ENCODE measurements at places on chromosomes 4 and X.
A peak's percentile ranks its signal among the peaks of the same experiment; 100 is the strongest.

DNA sequence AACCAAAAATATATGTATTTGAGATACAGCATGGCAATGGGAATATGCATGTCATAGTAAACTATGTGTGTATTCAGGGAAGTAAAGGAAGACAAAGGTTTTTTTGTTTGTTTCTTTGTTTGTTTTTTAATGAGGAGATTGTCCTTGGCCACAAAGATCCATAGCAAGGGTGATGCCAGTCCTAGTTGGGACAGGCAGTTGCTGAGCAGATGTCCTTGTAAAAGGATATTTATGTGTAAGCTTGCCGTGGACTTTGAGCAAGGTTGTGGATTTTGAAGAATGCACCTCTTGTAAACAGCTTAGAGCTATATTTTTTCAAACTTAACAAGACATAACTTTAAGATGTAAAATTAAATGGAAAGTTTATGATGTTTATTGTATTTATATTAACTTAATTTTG, 69.9 kb upstream of the GABRE start:
- DNase-seq = no peak

DNA sequence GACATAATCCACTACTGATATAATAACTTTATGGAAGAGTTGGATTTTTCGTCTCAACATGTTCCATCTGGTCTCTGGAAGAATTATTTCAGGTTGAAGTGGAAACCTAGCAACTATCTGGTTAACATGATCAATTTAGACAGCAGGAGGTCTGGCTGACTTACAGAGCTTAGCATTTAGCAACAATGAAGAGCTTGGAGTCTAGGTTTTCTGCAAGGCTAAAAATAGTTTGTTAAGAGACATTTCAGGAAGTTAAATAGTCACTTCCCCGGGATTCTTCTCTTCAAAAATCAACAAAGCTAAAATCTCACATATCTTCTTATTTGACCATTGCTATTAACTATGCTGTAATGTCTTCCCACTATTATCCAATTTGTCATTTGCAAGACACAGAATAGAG, 418.6 kb upstream of the DIPK2B start:
- no peak for DNase-seq

- DNase-seq = no peak
These were observed 54.7 kb upstream of the FAM9C start for GRCh38 chrX:13099121-13099520.

DNA sequence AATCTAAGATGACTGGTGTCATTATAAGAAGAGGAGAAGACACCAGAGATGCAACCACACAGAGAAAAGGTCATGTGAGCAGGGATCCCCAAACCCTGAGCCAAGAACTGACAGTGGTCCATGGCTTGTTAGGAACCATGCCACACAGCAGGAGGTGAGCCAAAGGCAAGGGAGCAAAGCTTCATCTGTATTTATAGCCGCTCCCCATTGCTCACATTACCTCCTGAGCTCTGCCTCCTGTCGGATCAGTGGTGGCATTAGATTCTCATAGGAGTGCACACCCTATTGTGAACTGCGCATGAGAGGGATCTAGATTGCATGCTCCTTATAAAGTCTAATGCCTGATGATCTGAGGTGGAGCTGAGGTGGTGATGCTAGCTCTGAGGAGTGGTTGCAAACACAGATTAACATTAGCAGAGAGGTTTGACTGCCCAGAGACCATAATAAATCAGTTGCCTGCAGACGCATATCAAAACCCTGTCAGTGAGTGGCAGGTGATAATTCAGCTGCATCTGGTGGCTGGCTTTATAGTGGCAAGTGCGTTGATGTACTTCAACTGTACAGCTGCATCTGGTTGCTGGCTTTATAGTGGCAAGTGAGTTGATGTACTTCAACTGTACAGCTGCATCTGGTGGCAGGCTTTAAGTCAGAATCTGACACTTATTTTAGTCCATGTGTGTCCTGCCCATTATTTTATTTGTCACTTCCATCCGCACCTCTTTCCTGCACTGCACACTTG, 19.8 kb upstream of the CXCL2 start:
- DNase-seq = no peak

- no peak for DNase-seq
These were observed 31.6 kb downstream of the MTHFD2L start for GRCh38 chr4:74189331-74190043.

- no peak for DNase-seq
These were observed 2.8 kb upstream of the TLR8 start for GRCh38 chrX:12903646-12904045.

DNA sequence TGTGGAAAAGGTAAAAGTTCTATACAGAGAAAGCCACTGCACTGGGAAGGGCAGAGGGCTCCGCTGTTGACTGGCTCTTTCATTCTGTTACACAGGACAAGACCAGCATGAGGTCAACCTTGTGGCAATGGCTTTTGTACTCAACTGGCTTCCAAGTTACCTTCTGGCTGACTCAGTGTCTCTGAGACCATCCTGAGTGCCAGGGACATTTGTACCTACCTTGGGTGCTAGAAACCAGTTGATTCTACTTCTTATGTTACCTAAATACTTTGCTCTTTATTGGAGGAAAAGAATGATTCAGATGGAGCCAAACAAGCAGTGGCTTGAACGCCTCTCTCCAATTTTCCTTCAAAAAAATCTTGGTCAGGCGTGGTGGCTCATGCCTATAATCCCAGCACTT, 123.2 kb downstream of the RBM47 start:
- no peak for DNase-seq

DNA sequence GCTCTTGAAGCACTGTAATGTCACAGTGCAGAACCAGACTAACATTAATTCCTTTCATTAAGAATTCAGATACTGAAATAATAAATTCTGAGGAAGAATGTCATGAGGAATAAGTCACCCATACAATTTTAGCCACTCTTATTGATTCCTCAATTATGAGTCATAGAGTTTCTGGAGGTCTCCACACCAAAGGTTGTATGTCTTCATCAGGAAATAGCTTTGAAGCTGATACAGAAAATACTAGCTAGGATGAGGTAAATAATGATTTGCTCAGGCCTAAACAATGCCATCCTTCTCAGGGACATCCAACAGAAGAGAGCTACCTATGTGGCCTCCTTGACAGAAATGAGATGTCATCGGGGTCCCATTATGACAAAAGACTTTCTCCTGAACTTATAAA, 238.8 kb downstream of the OR13H1 start:
- DNase-seq = no peak

DNA sequence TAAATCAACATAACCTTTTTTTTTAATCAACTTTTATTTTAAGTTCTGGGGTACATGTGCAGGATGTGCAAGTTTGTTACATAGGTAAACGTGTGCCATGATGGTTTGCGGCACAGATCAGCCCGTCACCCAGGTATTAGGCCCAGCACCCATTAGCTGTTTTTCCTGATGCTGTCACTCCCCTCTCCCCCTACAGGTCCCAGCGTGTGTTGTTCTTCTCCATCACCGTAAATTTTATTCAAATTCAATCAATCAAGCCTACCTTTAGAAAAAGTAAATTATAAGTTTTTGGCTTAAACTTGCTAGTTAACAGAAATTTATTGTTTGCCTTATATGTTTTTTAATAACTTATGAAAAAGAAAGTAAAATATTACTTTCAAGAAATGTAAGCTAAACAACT, 25.9 kb downstream of the TIGD2 start:
- DNase-seq = no peak

- DNase-seq = no peak
These were observed 34.6 kb downstream of the ATXN3L start for GRCh38 chrX:13285229-13285628.

DNA sequence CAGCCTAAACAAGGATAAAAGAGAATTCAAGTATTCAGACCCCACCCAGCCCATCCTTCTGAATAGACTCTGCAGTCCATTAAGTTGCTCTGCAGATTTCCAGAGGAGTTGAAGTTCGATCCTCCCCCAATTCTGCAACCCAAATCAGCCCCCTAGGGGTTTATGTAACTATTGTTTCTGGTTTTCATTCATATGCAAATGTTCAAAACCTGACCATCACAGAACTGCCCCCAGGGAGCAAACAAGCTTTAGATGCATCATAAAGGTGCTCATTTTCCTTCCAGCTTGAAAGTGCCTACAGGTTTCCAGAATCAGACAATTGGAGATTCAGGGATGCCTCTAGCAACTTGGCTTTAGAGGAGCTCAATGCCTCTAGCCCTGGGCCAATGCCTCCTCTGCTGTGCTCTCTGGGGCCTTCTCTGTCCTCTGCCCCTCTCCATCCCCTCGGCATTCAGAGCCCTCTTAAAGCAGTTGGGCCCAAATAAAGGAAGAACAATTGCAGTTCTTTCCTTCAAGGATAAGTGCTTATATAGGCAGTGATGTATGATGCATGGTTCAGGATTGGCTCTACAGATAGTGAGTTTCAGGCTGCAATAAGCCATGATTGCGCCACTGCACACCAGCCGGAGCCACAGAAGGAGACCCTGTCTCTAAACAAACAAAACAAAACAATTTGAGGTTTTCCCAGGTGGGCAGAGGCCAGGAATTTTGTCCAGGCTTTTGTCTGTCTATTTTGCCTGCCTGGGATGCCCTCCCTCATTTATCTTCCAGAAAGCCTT, 23.5 kb upstream of the SPINK2 start:
- no peak for DNase-seq

DNA sequence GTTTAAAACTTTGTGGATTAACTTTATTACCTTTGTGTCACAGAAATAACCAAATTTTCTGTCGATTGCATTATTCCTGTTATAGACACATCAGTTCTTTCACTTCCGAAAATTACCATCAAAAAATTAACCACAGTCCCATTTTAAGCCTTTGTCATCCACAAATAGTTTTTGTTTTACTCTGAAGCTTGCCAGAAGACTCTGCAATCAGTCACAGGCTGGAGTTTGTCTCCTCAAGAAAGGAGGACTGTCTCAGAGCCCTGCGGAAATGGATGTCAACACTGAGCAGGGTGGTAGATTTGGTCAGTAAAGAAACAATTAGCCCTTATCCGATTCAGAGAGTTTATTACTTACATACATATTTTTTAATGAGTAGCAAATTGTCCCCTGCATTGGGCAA, 20.1 kb upstream of the TCEAL4 start:
- no peak for DNase-seq

- no peak for DNase-seq
These were observed 124.8 kb downstream of the ANTXR2 start for GRCh38 chr4:79948261-79948660.

- no peak for DNase-seq
These were observed 1028.9 kb upstream of the INTU start for GRCh38 chr4:126603825-126604224.

DNA sequence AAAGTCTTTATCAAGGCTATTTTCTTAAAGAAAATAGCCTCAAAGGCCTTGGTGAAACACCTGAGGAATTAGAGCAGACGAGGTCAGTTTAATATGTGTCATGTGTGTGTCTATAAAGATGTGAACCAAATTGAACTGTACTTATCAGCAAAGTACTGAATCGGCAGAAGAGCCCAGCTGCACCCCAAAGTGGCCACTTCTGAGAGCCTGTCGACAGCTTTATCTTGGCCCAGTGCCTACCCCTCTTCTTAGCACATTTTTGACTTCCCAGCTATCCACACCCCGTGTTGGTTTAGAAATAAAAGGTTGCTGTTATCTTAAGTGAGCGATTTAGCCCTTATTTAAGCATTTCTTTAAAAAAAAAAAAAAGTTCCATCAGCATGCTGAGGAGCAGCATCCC, 329.7 kb downstream of the FBXW7 start:
- no peak for DNase-seq

GRCh38 chr4:81736324-81736723, 264.6 kb upstream of the RASGEF1B start:
- DNase-seq = no peak

- no peak for DNase-seq
These were observed 55.8 kb upstream of the GNRHR start for GRCh38 chr4:67810011-67810410.

- no peak for DNase-seq
These were observed 32.6 kb upstream of the DHRSX start for GRCh38 chrX:2533424-2533823.

GRCh38 chrX:63349307-63349706, 1.8 kb downstream of the SPIN4 start:
- DNase-seq = no peak

DNA sequence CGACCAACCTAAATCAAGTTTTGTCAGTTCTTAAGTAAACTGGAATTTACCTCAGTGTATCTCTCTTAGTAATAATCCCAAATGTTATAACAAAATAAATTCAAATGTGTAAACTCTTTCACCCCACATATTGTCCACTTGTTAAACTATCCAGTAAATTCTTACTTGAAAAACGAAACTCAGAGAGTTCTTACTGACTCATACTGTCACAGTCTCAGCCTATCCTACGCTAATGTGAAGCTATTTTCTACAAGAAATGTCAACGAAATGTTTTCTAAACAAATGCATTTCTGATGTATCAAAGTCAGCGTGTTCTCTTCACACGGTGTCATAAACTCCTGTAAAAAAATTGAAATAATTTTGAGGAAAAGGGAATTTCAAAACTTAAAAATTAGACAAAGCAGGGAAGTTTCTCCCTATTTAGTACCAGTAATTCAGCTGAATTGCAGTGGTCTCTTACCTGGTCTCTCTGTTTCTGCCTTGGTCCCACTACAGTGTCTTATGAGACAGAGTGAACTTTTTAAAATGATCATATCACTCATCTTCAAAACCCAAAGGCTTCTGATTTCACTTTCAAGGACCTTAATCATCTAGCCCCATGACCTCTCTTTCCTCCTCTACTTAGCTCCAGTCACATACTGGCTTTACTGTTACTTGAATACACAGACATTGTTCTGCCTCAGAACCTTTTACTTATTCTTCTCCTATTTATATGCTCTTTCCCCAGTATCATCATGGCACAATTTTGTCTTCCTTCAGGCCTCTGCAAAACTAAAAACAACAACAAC, 63.3 kb downstream of the DCAF8L1 start:
- DNase-seq = no peak

- DNase-seq = no peak
These were observed 7.4 kb upstream of the PDE6B start for GRCh38 chr4:617644-618641.

DNA sequence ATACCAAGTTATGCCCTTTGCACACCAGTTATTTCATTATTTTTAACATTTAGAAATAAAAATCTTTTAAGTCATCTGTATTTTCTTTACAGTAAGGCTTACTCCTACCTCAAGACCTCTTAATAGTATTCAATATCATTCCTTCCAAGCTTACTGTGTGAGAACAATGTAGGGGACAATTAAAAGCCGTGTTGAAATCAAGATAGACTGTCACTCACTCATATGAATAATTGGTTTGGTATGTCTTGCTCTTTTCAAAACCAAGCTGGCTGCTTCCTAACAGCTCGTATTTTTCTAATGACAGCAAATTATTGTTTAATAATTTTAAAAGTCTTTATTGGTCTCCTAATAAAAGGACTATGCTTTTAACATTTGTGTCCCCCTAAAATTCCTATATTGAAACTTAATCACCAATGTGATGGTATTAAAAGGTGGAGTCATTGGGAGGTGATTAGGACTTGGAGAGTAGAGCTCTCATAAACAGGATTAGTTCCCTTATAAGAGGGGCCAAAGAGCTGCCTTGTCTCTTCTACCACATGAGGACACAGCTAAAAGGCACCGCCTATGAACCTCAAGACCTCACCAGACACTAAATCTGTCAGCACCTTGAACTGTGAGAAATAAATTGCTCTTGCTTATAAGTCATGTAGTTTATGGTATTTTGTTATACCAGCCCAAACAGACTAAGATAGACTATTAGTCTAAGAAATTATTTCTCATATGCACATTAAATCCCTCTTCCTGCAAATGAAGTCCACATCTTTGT, 4.1 kb downstream of the ABCB7 start:
- no peak for DNase-seq

GRCh38 chrX:8743126-8743732, 11.3 kb upstream of the ANOS1 start:
- peak; percentile 34 for DNase-seq
